ENCODE measurements at places on chromosomes 11 and 22. TPM values are rescaled to one million over a fixed set of nuclear protein-coding genes. Genes with fewer than 3 reads are reported as not detected.

SLN gene
- not detected for total RNA-seq

THRSP gene
- not detected for total RNA-seq

OR8D1 gene
- not detected for total RNA-seq

TNNT3 gene
- total RNA-seq = 2.8 TPM

ALX4 gene
- total RNA-seq = not detected

Data from activated CD8-positive, alpha-beta T cell treated with anti-CD3 and anti-CD28 coated beads, Interleukin-2, amount 10 ng/mL, durations not matched to agents 7 days and 5 days (primary cell).